ENCODE measurements at places on chromosomes 11 and 22. TPM values are rescaled to one million over a fixed set of nuclear protein-coding genes. Genes with fewer than 3 reads are reported as not detected.
A peak's percentile ranks its signal among the peaks of the same experiment; 100 is the strongest.

Gene OR8G1
- total RNA-seq = not detected

DNA sequence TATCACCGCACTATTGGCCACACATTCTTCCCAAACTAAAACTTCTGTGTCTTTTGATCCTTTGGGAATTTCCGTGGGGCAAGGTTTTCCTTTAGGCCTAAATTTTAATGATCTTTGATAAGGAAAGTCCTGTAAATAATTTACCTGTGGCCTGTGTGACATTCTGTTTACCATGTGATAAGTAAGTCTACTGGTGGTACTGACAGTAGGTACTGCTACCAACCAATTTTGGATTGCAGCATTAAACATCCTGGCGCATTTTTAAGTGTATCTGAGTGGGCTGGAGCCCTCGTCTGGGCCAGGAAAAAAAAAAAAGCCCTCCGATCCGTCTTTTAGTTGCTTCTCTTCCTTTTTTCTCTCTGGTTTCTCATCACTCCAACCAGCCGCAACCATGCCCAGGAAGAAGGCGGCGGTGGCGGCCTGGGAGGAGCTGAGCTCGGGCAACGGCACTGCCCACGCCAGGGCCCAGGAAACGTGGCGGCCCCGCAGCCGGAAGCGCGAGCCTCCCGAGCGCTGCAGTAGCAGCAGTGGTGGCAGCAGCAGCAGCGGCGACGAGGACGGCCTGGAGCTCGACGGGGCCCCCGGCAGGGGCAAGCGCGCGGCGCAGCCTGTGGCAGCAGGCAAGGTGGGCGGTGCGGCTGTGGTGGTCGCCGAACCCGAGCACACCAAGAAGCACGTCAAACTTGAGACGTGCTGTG, 33.6 kb downstream of the ASRGL1 start:
- no peak for DNase-seq
- no peaks in the 10 kb centered on the region for H3K4me1 ChIP-seq
- no peak overlapping the region for H3K27ac ChIP-seq
- peaks cover 5% of the 10 kb centered on the region for H3K36me3 ChIP-seq
- H3K4me3 ChIP-seq = no peak overlapping the region

Gene NCAM1
- 141 TPM for total RNA-seq

- H3K4me1 ChIP-seq = no peaks in the 10 kb centered on the region
- H3K36me3 ChIP-seq = no peaks in the 10 kb centered on the region
- no peak for DNase-seq
- H3K27ac ChIP-seq = no peak overlapping the region
- no peak overlapping the region for H3K4me3 ChIP-seq
- H3K27me3 ChIP-seq = peaks cover 4% of the 10 kb centered on the region
Observed at GRCh38 chr11:131138731-131139130, 222.5 kb upstream of the SNX19 start.

Gene BTBD18
- total RNA-seq = not detected

DNA sequence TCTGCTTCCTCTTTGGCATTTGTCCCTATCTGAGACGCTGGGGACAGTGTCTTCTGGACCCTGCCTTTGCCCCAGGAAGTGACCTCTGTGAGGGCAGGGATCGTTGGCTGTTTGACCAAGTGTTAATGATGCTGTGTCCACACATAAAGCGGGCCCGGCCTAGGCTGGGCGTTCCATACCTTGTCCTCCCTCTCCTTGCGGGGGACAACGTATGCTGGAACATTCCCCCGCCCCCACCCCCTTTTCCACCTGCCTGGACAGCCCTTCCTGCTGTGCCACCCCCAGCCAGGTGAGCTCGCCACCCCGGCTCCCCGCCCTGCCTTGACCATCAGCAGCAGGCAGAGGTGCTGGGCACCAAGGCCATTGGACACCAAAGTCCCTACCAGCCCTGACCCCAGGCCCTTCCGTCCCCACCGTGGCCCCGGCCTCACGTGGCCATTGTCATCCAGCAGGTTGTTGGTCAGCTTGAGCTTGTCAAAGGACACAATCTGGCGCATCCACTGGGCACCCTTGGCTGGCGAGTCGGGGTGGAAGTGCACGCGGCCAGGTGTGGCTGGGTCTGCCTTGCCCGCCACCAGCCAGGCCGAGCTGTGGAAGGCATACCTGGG, 4.1 kb upstream of the NUDT8 start:
- H3K36me3 ChIP-seq = no peaks in the 10 kb centered on the region
- DNase-seq = peak; percentile 36
- H3K4me1 ChIP-seq = peaks cover 8% of the 10 kb centered on the region
- peaks cover 4% of the 10 kb centered on the region for H3K27me3 ChIP-seq

- H3K4me3 ChIP-seq = no peak overlapping the region
- H3K4me1 ChIP-seq = peaks cover 7% of the 10 kb centered on the region
- no peak for DNase-seq
- no peak overlapping the region for H3K27ac ChIP-seq
- H3K27me3 ChIP-seq = no peaks in the 10 kb centered on the region
Observed at GRCh38 chr11:105911454-105911853, 110.6 kb downstream of the MSANTD4 start.

Gene NFRKB
- total RNA-seq = 51.6 TPM

GRCh38 chr22:38449776-38450175, 5.2 kb downstream of the KCNJ4 start:
- H3K27ac ChIP-seq = no peak overlapping the region
- peaks cover 15% of the 10 kb centered on the region for H3K4me1 ChIP-seq
- H3K4me3 ChIP-seq = no peak overlapping the region
- peaks cover 41% of the 10 kb centered on the region for H3K27me3 ChIP-seq
- DNase-seq = no peak

DNA sequence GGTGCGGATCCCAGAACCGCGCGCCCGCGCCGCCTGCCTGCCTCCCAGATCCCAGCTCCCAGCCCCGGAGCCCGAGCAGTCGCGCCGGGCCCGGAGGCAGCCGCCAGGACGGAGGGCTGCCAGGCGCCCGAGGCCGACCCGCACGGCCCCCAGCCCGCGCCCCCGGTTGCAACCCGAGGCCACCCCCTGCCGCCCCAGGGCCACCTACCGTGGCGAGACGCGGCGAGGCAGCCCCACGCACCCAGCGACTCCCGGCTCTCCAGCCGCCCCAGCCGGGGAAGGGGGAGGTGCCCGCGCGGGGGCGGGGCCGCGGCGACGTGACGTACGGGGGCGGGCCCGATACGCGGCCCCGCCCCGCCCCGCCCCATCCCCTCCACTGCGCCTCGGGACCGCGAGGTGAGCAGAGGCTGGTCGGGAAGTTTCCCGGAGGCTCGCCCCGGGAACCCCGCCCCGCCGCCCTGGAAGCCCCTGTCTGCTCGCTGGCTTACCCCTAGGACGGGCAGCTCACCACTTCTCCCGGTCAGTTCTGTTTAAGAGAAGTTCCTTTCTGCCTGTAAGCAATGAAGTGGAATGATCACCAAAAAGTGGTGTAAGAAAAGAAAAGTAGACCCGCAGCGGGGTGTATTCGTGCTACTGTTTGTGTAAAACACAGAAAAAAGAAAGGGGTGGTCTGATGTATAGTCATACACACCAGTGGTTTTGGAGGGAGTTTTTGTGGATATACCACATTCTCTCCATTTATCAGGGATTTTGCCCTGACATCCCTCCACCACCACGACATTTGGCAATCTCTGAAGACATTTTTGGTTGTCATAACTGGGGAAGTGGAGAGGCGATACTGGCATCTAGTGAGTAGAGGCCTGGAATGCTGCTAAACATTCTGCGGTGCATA, at the start of gene TPST2:
Gene TPST2 (minus strand): TSS at position 288 of the 892 bp plus-strand sequence. CDS start 48,502 bp downstream, outside the sequence.
- no peaks in the 10 kb centered on the region for H3K36me3 ChIP-seq
- peak; percentile 71 for DNase-seq
- H3K4me3 ChIP-seq = peak within 1 kb of the TSS; percentile 79
- peak within 1 kb of the TSS; percentile 75 for H3K27ac ChIP-seq
